Uterus (tissue), 4 donors: ENCODE measurements at places on chromosomes 12 and 14. TPM values are rescaled to one million over a fixed set of nuclear protein-coding genes. Genes with fewer than 3 reads are reported as not detected.

Gene CATSPERB
- total RNA-seq, result 1.9 TPM

Gene SOX5
- total RNA-seq, result 17.9 TPM

Gene GYS2
- not detected for total RNA-seq

Gene LRRC10
- total RNA-seq, result not detected

Gene KRT3
- total RNA-seq, result not detected

Gene ADAMTS20
- total RNA-seq, result 1.2 TPM

Gene GPR84
- total RNA-seq, result 0.21 TPM

Gene CHMP4A
- 6.8 TPM for total RNA-seq

Gene TSPAN9
- total RNA-seq, result 106 TPM

Gene KCNK10
- total RNA-seq, result 0.14 TPM

Gene RILPL1
- total RNA-seq, result 32.3 TPM

Gene ACSS3
- total RNA-seq, result 62.2 TPM

Gene TRAF3
- 7.4 TPM for total RNA-seq

Gene MYF6
- total RNA-seq, result not detected

Gene B3GNT4
- not detected for total RNA-seq

Gene VPS37B
- 18.9 TPM for total RNA-seq

Gene SAV1
- total RNA-seq, result 18.2 TPM

Gene MGP
- 2,566 TPM for total RNA-seq

Gene REP15
- not detected for total RNA-seq

Gene HNF1A
- total RNA-seq, result not detected

Gene UNG
- 21.6 TPM for total RNA-seq

Gene NEUROD4
- not detected for total RNA-seq

Gene MAP4K5
- 179 TPM for total RNA-seq
